Stimulated activated CD8-positive, alpha-beta memory T cell treated with anti-CD3 and anti-CD28 coated beads, Interleukin-2, amount 100 ng/mL, for 1 hour (primary cell): ENCODE measurements at places on chromosomes 1 and 21.

DNA sequence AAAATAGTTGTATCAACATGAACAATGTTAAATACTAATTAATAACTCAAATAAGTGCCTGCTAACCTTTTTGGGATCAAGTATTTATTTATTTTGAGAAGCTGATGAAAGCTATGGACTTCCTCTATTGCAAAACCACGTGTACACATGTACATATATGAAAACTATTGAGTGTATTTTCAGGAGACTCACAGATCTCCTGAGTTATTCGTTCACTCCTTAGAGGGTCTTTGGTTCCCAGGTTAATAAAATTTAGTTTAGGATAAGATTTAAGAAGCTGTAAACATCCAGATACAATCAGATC lies 130.5 kb downstream of the DISC1 start:
- DNase-seq: no peak

- DNase-seq: no peak
These were observed 27.0 kb upstream of the RGS16 start for GRCh38 chr1:182631053-182631677.

GRCh38 chr1:241842565-241842964 lies 5.4 kb upstream of the EXO1 start:
- no peak for DNase-seq

DNA sequence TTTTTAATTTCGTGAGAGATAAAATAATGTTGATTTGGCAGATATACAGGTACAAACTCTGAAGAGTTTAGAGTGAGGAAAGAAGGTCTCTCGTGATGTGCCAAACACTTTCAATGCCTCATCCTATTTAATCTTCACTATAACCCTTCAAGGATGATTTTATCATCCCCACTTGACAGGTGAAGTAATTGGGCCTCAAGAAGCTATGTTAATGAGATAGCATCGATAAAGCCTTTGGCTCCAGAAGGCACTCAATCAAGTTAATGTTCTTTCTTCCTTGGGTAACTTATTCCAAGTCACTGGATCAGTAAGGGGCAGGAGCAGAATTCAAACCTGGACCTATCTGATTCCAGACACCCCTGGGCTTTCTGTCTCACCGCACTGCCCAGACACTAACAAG lies 7.2 kb downstream of the LMOD1 start:
- DNase-seq: no peak

DNA sequence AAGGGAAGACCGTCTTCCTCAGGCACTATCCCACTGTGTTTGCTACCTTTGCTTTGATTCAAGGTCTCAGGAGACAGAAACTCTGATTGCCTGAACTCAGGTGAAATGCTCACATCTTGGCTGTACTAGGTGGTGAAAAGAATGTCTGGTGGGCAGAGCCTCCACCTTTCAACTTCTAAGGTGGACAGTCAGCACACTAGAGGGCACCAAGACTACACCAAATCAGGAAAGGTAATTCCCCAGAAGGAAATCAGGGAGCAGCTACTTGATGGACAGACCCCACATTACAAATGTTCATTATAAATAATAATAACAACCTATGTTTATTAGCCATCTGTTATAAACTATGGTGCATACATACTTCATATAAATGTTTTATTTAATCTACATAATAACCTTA lies 220.9 kb downstream of the ATG4C start:
- no peak for DNase-seq

DNA sequence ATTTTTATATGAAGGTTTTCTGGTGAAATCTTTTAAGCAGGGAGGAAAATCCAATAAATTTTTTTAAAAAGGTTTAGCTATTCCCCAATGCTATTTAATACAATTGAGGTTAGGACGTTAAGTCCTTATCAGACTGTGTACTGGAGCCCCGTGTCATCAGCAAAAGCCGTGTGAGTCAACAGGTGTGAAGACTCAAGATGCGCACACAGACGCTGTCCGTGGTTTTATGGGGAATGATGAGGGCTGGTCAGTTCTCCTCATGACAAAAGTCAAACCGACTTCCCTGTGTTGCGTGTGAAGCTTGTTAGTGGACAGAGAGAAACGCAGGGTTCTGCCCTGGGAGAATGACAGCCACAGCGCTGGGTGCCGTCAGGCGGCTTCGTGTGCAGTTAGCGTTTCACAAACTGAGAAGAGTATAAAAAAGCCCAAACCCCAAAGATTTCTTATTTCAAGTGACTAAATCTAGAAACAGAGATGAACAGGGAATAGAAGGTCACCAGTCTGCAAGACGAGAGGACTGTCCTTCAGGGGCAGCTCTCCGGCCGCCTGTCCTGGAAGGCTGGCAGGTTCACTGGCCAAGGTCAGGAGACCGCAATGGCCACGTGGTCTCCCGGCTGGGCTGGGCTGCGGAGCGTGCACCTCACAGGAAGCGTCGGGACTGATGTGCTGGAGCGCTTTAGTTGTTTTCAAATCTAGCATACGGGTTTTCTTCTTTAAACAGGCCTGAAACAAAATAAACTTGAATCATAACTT lies 22.4 kb downstream of the PTTG1IP start:
- DNase-seq: no peak

DNA sequence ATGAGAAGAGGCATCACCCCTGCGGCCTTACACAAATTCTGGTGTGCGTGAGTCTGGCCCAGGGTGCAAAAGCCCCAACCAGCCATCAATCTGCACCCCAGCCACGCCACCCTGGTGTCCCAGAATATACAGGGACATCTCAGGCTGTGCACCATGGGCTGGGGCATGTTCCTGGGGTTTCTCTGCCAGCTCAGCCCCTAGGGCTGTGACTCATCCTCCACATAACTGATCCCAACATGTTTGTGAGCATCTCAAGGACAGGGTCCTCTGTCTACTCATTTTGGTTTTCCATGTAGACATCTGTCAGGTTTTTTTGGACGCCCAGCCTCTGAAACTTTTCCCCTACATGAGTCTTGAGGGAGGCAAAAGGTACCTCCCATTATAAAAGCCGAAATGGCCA lies 511 bp downstream of the ZNF683 start:
- DNase-seq: no peak
